Mesothelial cell of epicardium (in vitro differentiated cells): ENCODE measurements at places on chromosomes 1 and 21.
A peak's percentile ranks its signal among the peaks of the same experiment; 100 is the strongest.

DNA sequence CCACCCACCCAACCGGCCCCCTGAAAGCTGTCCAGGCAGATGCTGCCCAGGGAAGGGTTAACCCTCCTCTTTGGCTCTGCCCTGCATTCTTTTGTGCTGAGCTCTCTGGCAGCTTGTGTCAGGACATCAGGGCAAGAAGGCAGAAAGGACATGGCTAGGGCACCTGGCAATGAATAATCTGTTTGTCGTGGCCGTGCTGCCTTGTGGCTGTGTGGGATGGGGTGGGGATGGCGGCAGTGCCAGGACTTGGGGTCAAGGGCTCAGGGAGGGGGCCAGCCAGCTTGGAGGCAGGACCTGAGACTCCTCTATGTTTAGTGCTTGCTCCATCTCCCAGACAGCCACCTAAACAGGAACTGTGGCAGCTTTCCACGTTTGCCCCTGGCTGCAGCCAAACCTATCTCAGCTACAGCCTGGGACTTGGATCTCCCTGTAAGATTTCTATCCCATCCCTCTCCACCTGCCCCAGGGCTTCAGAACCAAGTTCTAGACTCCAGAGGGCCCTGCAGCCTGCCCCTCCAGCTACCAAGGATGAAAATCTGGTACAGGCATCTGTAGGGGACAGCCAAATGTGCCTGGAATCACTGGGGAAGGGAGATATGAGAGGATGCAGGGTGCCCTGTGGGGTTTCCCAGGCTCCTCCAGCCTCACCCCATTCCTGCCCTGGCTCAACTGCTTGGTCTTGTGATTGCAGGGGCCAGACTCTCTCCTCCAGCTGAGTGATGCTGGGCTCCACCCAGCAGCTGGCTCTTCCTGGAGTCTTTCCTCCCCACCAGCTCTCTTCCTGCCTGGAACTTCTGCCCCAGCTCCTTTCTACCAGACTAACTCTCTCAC lies 9.6 kb upstream of the GPR37L1 start:
- no peak for DNase-seq
- H3K36me3 ChIP-seq, result no peaks in the 10 kb centered on the region
- H3K4me3 ChIP-seq, result no peak overlapping the region

DNA sequence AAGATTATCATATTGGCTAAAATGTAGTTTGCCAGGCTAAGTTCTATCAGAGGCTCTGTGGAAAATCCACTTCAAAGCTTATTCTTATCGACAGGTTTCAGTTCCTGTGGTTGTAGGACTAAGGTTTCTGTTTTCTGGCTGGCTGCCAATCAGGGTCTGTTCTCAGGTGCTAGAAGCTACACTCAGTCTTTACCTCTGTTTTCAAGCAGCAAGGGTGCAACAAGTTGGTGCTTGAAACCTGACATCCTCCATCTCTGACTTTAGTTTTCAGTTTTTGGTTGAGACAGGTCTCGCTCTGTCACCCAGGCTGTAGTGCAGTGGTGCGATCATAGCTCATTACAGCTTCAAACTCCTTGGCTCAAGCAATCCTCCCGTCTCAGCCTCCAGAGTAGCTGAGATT lies 15.3 kb upstream of the TMCO2 start:
- no peaks in the 10 kb centered on the region for H3K27me3 ChIP-seq
- no peak overlapping the region for H3K27ac ChIP-seq
- H3K4me3 ChIP-seq, result no peak overlapping the region
- H3K36me3 ChIP-seq, result peaks cover 55% of the 10 kb centered on the region

DNA sequence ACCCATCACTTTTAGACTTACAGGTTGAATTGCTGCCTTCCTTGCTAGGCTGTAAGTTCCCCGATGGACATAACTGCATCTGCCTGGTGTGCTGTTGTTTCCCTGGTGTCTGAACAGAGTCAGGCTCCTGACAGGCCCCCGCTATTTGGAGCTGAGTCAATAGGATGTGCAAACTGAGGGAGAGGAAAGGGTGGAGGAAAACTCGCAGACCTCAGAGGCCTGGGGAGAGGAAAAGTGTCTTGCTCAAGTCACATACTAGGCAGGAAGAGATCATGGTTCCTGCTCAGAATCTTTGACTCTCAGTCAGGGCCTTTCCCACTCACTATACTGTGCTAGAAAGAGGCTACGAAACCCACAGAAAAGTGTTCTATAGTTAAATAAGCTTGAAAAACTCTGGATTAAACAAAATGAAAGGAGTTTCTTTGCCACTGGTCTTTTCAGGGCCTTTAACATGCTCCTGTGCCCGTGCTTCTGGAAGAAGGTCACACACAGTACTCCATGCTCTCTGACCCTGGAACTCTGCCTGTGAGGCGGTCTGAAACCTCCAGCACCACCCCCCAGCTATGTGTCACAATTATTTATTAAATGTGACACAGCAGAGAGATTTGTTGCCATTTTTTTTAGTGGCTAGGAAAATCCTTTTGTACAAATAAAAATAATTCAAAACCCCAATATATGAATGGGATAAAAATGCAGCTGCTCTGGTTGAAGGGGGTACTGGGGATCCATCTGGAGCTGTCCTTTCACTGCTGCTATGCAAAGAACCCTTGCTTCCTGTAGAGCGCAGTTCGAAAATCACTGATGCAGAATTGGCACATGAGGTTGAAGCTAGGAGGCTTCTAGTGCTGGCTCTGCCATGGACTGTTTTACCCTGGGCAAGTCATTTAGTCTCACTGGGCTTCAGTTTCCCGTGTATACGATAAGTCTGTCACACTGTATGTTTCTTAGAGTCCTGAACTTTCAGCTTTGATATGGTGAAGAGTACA lies 20.1 kb upstream of the CDCP2 start:
- no peak overlapping the region for H3K4me3 ChIP-seq
- H3K4me1 ChIP-seq, result no peaks in the 10 kb centered on the region
- no peak overlapping the region for H3K27ac ChIP-seq
- H3K36me3 ChIP-seq, result no peaks in the 10 kb centered on the region

GRCh38 chr21:17352996-17353655 lies 159.7 kb upstream of the CXADR start:
- H3K27ac ChIP-seq, result no peak overlapping the region
- DNase-seq, result no peak
- peaks cover 6% of the 10 kb centered on the region for H3K27me3 ChIP-seq
- H3K36me3 ChIP-seq, result no peaks in the 10 kb centered on the region

DNA sequence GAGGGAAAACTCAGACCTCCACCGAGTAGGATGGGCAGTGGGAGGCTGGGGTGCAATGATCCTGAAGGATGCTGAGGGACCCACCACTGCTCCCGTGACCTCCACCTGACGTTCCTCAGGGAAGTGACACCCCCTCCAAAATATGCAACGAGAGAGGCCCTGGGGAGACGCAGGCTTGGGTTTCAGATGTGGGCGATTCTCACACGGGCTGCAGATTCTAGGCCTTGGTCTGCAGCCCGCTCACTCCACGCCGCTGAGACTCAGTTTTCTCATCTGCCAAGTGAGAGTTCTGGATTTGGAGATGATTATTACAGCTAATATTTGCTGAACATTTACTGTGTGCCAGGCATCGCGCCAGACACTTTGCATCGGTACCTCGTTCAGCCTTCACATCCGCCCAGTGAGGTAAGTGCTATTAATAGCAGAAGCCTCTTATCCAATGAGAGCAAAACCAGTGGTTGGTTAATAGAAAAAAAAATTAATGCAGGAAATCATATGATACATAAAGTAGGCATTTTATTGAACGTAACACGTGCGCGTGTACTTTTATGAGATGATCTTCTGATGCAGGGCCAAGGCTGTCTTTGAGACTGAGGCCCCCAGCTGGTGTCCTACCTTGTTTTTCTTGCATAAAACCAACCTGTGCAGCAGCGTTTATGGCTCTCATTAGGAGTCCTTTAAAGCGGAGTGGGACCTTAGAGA lies 102.0 kb upstream of the RUNX3 start:
- DNase-seq, result no peak
- H3K4me1 ChIP-seq, result no peaks in the 10 kb centered on the region
- no peaks in the 10 kb centered on the region for H3K36me3 ChIP-seq
- peaks cover 24% of the 10 kb centered on the region for H3K27me3 ChIP-seq
- H3K4me3 ChIP-seq, result no peak overlapping the region

- no peak for DNase-seq
- H3K27ac ChIP-seq, result no peak overlapping the region
Observed at GRCh38 chr1:240719953-240720700, 108.2 kb upstream of the GREM2 start.

- peak overlapping the region; percentile 47 for H3K27ac ChIP-seq
- H3K27me3 ChIP-seq, result peaks cover 6% of the 10 kb centered on the region
- peak; percentile 77 for DNase-seq
- H3K4me1 ChIP-seq, result peaks cover 31% of the 10 kb centered on the region
- H3K36me3 ChIP-seq, result no peaks in the 10 kb centered on the region
- H3K4me3 ChIP-seq, result peak overlapping the region; percentile 66
Observed at GRCh38 chr1:26164036-26164860, 4.5 kb downstream of the C1orf232 start.

- H3K27me3 ChIP-seq, result peaks cover 49% of the 10 kb centered on the region
- no peak for DNase-seq
- no peaks in the 10 kb centered on the region for H3K36me3 ChIP-seq
- peak within 1 kb of the TSS; percentile 54 for H3K4me3 ChIP-seq
- H3K27ac ChIP-seq, result no peak within 1 kb of the TSS
Observed at GRCh38 chr1:37634244-37634991, at the start of gene RSPO1. Gene RSPO1, minus strand, starts transcription at chr1:37634892. Its CDS starts 5,231 bp downstream, at chr1:37629661.

- no peak overlapping the region for H3K4me3 ChIP-seq
- DNase-seq, result no peak
- H3K36me3 ChIP-seq, result peaks cover 2% of the 10 kb centered on the region
- peaks cover 6% of the 10 kb centered on the region for H3K4me1 ChIP-seq
- no peaks in the 10 kb centered on the region for H3K27me3 ChIP-seq
- no peak overlapping the region for H3K27ac ChIP-seq
Observed at GRCh38 chr1:117007719-117008013, 6.1 kb downstream of the CD101 start.

- H3K27ac ChIP-seq, result no peak overlapping the region
- H3K4me1 ChIP-seq, result no peaks in the 10 kb centered on the region
- H3K27me3 ChIP-seq, result no peaks in the 10 kb centered on the region
- H3K36me3 ChIP-seq, result no peaks in the 10 kb centered on the region
- no peak for DNase-seq
- H3K4me3 ChIP-seq, result no peak overlapping the region
Observed at GRCh38 chr21:38833117-38833516, 27.4 kb downstream of the ETS2 start.

DNA sequence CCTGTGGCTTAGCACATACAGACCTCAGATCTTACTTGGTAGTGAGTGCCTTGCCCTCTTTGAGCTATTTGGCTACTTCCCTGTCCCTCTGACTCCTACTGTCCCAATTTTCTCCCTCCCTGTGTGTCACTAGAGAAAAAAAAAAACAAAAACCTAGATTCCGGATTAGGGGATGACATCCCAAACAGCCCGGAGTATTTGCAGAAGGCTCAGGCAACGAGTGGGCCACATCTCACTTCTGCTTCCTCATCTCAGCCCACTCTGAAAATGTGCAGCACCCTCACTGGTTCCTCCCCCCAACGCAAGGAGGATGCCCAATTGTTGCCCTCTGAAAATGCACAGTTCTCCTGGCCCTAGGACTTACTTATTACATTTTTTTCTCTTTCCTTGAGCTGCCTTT lies 4.9 kb downstream of the NHLH1 start:
- no peak overlapping the region for H3K27ac ChIP-seq
- H3K4me3 ChIP-seq, result no peak overlapping the region
- peaks cover 11% of the 10 kb centered on the region for H3K4me1 ChIP-seq
- no peaks in the 10 kb centered on the region for H3K36me3 ChIP-seq
- no peak for DNase-seq

GRCh38 chr1:62288662-62289061 lies 30.6 kb downstream of the KANK4 start:
- peaks cover 49% of the 10 kb centered on the region for H3K4me1 ChIP-seq
- DNase-seq, result no peak
- no peak overlapping the region for H3K27ac ChIP-seq

GRCh38 chr1:210447456-210448057 lies 118.9 kb downstream of the HHAT start:
- no peak overlapping the region for H3K4me3 ChIP-seq
- H3K36me3 ChIP-seq, result peaks cover 4% of the 10 kb centered on the region
- H3K27me3 ChIP-seq, result peaks cover 6% of the 10 kb centered on the region
- no peak overlapping the region for H3K27ac ChIP-seq

DNA sequence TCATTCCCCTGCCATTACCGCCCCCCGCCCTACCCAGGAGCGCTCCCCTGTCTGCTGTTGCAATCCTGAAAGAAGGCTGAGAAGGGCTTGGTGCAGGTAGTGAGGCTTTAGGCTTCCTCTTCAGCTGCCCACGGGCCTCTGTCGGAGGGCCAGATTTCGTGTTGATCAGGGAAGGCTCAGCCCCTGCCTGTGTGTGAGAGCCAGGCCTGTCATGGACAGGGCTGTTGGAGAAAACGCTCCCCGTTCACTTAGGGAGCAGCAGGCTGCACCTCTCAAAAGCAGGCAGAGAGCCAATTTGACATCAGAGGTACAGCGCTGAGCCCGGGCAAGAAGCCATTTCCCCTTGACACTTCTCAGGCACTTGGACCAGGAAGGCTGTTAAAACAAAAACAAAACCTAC lies 19.0 kb downstream of the TEX35 start:
- H3K4me3 ChIP-seq, result no peak overlapping the region
- no peaks in the 10 kb centered on the region for H3K27me3 ChIP-seq
- no peak for DNase-seq
- H3K4me1 ChIP-seq, result peaks cover 19% of the 10 kb centered on the region

DNA sequence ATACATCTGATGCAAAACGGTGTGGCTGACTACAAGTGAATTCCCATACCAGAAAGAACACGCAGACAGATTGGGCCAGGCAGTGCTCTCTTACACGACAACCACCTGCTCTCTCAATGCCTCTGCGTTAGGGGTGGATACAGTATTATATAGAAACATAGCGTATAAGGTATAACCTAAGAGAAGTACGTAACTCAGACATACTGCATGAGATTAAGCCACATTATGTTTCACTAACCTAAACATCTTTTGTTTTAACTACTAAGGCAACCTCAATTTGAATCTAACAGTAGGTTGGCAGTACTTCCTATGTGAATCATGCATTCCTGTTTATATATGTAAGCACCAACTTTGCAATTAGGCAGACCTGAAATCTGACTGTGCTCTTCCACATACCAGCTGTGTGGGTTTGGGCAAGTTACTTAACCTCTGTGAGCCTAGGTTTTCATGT lies 58.1 kb upstream of the COA6 start:
- H3K36me3 ChIP-seq, result no peaks in the 10 kb centered on the region
- no peak for DNase-seq
- H3K4me3 ChIP-seq, result no peak overlapping the region
- H3K27me3 ChIP-seq, result peaks cover 80% of the 10 kb centered on the region
- H3K4me1 ChIP-seq, result no peaks in the 10 kb centered on the region

DNA sequence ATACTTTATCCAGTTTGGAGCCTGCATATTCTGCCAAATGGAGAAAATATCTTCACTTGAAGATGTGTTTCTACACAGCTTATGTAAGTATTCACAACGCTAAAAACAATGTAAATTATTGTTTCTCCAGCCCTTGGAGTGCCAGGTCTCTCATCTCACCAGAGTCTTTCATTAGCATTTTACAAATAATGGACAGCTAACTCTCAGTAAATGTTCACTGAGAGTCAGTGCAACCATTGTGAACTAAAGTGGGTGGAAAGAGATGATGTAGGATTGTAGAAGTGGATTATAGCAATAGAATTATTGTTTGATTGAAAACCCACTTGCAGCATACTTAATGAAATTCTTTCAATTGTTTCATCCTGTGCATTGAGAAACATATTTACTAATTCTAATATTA lies 8.3 kb upstream of the FAM177B start:
- H3K4me1 ChIP-seq, result no peaks in the 10 kb centered on the region
- H3K36me3 ChIP-seq, result peaks cover 38% of the 10 kb centered on the region
- no peaks in the 10 kb centered on the region for H3K27me3 ChIP-seq
- H3K27ac ChIP-seq, result no peak overlapping the region
- no peak overlapping the region for H3K4me3 ChIP-seq

- peaks cover 26% of the 10 kb centered on the region for H3K36me3 ChIP-seq
- H3K27me3 ChIP-seq, result no peaks in the 10 kb centered on the region
Observed at GRCh38 chr1:111148376-111148881, 8.4 kb downstream of the CEPT1 start.

- no peak overlapping the region for H3K27ac ChIP-seq
- DNase-seq, result no peak
- H3K4me1 ChIP-seq, result no peaks in the 10 kb centered on the region
Observed at GRCh38 chr1:235429143-235429542, 61.9 kb downstream of the TBCE start.
